Frontal cortex (tissue), 4 donors: ENCODE measurements at places on chromosomes 3 and 15. TPM values are rescaled to one million over a fixed set of nuclear protein-coding genes. Genes with fewer than 3 reads are reported as not detected.

Gene GPR27
- total RNA-seq: 43.6 TPM

Gene HYAL3
- 3.7 TPM for total RNA-seq

GRCh38 chr3:57004229-57004628, 56.2 kb upstream of the SPATA12 start:
- no peak for DNase-seq

- no peak for DNase-seq
Measured at GRCh38 chr3:125003369-125003853, 52.4 kb downstream of the HEG1 start.

DNA sequence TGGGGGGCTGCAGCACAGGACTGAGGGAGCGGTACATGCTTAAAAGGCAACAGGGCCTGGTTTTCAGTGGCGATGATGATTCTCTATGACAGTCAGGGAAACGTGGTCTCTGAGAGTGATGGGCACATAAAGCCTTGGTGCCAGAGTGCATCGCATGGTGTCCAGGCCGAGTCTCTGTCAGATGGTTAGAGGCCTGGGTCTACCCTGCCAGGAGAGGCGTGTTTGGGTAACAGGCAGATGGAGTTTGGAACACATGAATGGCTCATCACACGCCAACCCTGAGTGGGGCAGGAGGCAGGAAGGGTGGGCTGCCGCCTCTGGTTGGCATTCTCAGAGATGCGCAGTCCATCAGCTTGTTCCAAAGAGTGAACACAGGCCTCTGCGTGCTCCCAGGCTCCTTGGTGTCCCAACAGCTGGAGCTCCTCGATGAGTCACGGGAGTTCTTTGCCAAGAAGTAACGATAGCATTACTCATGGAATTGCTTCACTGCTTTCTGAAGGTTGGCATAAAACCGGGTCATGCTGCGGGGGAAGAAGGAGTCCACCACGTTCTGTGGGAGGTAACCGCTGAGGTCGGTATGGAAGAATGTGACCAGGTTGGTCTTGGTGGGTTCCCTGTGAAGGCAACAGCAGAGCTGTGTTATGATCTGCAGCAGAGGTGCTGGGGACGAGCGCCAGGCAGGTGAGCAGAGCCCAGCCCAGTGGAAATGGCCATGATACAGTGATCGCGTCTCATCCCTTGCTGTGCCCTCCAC, 11.0 kb downstream of the STARD5 start:
- DNase-seq: peak; percentile 32

GRCh38 chr3:190517687-190518086, 3.8 kb downstream of the IL1RAP start:
- no peak for DNase-seq
